ENCODE measurements at places on chromosomes 4 and X. TPM values are rescaled to one million over a fixed set of nuclear protein-coding genes. Genes with fewer than 3 reads are reported as not detected.

The NHS gene
- 17.2 TPM for total RNA-seq

The SUPT20HL2 gene
- not detected for total RNA-seq

The GAGE12F gene
- not detected for total RNA-seq

The ANOS1 gene
- 49.4 TPM for total RNA-seq

The ADGRG2 gene
- total RNA-seq: 12.8 TPM

The GRID2 gene
- total RNA-seq: 19.8 TPM

The TLL1 gene
- total RNA-seq: 23.9 TPM

The P2RY4 gene
- 0.82 TPM for total RNA-seq

The MAGEA4 gene
- not detected for total RNA-seq

The AMOT gene
- total RNA-seq: 30.5 TPM
